ENCODE measurements at places on chromosomes 1 and 21.

GRCh38 chr1:232970508-232970907 lies 20.1 kb downstream of the NTPCR start:
- no peak for DNase-seq

GRCh38 chr1:111621050-111621449 lies 1.5 kb downstream of the RAP1A start:
- no peak for DNase-seq

GRCh38 chr1:43648876-43649477 lies 972 bp upstream of the KDM4A start:
- DNase-seq, result no peak

- DNase-seq, result peak; percentile 75
Measured at GRCh38 chr1:205488074-205488723, 16.3 kb upstream of the CDK18 start.

DNA sequence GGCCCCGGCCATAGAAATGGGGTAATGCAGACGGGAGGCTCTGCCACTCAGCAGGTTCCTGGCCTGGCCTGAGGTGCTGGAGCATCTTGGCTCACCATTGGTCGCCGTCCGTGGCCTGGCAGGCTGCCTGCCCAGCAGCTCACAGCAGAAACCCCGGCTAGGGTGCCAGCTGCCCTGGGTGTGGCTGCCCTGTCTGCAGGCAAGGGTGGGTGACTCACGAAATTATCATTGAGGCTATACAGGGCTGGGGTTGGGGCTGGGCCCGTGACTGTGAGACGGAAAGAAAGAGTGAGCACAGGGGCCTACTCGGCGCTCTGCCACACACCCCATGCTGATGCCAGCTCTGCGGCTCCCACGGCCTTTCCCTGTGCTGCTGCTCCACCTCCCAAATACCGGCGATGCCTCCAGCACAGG lies 8.0 kb upstream of the PKP1 start:
- DNase-seq, result no peak

- DNase-seq, result no peak
Measured at GRCh38 chr1:167099851-167100250, 6.0 kb downstream of the STYXL2 start.

DNA sequence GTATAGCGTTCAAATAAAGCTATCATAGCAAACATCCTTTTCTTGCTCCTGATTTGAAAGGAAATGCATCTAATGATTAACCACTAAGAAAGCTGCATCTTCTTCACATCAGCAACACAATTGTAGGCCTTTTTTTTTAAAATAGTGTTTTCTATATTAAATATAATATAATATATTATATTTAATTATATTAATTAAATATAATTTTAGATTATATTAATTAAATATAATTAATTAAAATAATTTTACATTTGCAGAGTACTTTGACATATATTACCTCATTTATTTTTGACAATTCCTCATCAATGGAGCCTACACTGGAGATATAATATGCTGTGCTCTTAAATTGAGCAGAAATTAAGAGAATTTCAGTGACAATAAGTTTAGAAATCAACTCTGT lies 193.0 kb downstream of the GPR52 start:
- no peak for DNase-seq

DNA sequence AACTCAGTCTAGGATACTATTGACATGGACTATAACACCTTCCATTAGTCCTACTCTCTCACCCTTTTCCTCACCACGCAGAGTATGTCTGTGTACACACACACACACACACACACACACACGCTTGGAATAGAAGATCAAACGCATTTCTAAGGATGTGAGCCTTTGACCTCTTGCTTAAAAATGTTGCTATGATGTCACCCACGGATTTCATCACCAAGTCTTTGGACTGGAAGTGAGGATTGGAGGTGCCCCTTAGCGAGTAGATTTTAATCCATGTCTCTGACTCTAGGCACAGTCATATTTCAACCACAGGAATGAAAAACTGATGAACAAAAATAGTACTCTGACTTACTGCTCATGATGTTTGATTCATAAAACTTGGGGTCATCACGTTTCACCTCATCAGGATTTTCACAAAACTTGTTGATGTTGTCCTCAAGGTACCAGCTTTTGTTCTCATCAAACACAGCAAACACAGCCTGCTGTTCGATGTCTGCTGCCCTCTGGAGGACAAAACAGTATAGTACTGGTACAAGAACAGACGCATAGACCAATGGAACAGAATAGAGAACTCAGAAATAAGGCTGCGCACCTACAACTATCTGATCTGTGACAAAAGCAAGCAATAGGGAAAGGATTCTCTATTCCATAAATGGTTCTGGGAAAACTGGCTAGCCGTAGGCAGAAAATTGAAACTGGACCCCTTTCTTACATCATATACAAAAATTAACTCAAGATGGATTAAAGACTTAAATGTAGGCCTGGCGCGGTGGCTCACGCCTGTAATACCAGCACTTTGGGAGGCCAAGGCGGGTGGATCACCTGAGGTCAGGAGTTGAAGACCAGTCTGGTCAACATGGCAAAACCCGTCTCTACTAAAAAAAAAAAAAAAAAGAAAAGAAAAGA lies 39.9 kb downstream of the F5 start:
- DNase-seq, result no peak

DNA sequence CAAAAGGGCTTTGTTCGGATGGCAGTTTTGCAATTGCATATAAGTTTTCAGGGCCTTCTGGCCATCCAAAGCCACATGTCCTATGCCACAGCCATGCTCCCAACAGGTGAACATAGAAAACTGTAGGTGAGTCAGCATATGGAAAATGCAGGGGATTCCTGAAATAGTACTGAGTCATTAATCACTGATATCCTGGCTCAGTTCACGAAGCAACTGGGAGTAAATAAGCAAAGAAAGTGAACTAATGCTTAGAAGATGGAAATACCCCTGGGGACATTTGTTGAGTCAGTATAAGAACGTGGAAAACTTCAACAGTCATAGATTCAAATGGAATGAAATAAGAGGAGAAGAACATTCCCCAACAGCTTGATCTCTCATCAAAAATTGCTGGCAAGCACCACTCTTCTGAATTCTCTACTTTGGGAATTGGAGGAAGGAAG lies 148.9 kb upstream of the RUNX1 start:
- no peak for DNase-seq

- DNase-seq, result no peak
Measured at GRCh38 chr1:119873135-119874015, 22.9 kb downstream of the ADAM30 start.

DNA sequence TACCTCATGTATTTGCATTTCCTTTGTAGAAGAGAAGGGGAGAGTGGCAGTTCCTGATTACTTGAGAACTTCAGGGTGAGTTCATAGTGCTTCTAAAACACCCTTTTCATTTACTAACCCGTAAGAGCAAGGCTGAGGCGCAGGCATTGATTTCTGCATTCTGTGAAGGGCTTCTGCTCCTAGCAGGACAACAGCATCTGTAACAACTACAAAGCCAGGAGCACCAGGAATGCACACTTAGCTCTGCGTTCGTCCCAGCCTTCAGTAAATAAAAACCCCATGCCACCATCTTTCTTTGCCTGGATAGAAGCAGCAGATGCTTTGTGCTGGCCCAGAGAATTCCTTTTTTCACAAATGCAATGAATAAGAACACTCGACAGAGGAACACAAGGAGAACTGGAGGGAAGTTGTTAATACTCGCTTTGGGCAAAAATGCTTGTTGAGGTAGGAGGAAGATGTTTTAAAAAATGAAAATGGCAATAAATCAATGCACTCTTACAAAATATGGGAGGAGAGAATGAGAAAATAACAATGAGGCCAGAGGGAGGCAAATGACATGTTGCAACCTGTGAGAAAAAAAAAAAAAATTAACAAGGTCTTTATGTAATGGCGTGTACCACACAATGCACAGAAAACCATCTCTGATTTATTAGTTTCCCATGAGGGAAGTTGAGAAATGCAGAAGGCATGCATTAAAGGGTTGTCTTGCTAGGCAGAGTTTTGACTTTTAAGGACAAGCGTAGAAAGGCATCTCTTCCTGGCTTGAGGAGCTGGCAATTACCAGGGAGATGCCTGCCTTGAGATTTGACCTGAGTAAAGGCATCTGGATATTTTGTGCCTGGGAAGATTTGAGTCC lies 418.8 kb downstream of the DISC1 start:
- no peak for DNase-seq

DNA sequence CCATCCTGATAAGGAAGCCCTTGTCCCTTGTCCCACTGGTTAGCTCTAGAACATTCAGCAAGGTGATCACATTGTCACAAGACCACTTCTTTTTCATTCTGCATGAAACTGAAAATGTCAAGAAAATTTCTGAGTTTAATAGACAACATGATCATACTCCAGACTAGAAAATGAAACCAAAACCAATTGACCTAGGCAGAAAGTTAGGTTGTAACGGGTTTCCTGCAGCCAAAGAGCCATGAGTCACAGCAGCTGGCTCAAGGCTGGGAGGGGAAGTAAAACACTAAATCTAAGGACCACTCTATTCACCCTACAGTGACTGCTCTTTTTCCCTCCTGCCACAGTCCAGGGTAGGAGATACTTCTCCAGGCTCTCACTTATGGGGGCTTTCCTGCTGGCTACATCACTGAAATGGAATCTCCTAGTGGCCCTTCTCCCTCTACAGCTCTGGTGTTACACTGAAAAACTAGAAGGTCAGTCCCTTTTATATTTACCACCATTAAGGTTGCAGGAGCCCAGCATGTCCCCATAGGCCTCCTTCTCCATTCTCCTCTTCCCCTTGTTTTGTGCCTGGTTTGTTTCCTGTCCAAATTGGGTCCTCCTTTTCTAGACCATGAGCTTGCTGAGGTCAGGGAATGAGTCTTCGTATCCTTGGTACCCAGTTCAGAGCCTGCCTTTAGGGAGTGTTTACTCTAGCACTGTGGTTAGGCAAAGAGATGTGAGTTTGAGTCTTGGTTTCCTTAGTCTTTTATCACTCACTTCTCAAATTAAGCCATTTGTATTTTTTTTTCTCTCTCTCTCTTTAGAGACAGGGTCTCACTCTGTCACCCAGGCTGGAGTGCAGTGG lies 236.5 kb upstream of the JUN start:
- no peak for DNase-seq

DNA sequence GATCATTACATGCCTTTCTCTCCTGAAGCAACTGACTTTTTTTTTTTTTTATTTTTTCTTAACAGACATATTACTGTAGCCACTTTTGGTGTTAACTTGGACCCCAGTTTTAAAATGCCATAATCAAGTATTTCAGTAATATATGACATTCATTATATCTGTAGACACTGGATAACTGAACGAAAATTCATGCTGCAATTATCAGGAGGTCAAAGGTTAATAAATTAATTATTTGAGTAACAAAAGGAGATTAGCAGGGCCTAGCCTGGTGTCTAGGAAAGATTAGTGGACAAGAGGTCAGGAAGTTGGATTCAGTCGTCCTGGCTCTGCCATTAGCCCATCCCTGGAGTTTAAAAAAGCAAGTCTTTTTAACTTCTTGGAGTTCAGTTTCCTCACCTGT lies 168.1 kb downstream of the TGFBR3 start:
- DNase-seq, result no peak

DNA sequence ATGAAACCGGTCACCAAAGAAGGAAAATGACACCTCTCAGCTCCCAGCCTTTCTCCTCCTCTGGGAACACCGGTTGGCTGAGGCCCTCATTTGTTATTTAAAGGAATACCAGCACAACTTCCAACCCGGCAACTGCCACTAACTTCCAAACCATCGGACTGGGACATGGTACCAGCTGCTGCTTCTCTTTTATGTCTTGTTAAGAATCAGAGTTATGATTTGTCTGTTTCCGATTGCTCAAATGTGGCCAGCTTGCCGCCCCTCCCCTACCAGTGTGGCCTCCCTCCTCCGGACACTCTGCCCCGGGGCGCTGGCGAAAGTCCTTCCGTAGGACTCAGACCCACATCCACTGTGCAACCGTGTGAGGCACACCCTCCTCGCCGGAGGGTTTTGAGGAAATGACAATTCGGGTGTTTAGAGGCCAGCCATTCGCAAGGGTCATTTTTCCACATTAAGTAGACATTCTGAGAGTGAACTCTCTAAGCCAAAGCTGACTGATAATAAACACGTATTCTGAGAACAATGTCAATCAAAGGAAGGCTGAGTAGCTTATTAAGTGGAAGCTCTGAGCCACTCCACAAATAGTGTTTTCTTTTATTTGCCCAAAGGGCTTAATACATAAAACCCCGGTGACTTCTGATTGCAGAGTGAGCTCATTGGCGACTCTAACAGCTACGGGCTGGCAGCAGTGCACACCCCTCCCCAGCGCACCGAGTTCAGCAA lies 5.5 kb downstream of the RIPK4 start:
- DNase-seq, result peak; percentile 66

DNA sequence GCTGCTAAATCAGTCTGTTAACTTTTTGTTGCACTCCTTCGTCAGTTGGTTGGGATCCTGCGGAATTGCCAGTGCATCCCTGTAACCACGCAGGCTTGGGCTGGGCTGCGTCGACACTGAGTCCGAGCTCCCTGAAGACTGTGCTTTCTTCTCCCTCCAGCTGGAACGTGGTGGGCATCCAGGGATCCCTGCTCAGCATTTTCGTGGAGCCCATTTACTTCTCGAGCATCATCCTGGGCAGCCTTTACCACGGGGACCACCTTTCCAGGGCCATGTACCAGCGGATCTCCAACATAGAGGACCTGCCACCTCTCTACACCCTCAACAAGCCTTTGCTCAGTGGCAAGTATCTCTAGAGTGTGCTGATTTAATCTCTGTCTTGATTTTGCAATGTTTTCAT lies 83.3 kb downstream of the POFUT2 start:
- no peak for DNase-seq

- DNase-seq, result no peak
Measured at GRCh38 chr21:26140164-26140579, 30.4 kb downstream of the APP start.

- DNase-seq, result no peak
Measured at GRCh38 chr21:20031807-20032206, 966.4 kb upstream of the NCAM2 start.

- DNase-seq, result peak; percentile 48
Measured at GRCh38 chr1:103529746-103530145, 4.2 kb downstream of the RNPC3 start.

- DNase-seq, result no peak
Measured at GRCh38 chr1:182662121-182662890, 22.1 kb downstream of the RGS8 start.

DNA sequence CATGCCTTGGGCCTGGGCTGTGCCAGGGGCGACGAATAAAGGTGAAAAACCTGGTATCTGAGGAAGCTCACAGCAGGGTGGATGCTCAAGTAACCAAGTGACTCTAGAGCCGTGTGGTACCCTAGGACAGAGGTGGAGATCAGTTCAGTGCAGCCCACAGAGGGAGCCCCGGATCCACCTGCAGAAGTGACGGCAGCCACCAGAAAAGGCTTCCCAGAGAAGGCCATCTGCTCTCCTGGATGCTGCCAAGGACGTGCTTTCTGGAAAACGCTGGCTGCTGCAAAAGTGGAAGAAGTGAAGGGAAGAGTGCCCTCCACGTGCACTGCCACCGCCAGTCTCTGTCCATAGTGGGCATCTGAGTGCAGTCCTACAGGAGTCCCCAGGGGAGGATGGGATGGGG lies 27.7 kb downstream of the TMCO4 start:
- no peak for DNase-seq
